CD4-positive, alpha-beta T cell treated with Interleukin-17A for 1 hour (primary cell): ENCODE measurements at places on chromosomes 5 and 9.
A peak's percentile ranks its signal among the peaks of the same experiment; 100 is the strongest.

DNA sequence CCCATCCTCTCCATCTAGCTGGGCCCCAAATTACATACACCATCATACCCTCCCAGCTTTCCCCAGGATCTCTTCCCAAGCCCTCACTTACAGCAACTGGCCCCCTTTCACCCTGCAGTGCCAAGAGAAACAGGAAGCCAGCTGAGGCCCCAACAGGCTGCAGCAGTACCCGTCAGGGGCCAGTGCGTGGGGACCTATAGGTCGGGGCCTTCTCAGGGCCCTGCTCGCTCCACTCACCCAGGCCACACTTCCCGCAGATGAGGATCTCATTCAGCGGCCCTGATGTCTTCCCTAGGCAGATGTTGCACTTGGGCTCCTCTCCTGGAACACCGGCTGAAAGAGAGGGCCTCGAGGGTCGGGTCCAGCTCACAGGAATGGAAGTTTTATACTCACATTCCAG lies 6.8 kb downstream of the PHF19 start:
- DNase-seq: no peak

- peak; percentile 1 for DNase-seq
Measured at GRCh38 chr9:72734631-72735030, 213.2 kb downstream of the TMC1 start.

- DNase-seq: no peak
Measured at GRCh38 chr5:60830581-60831127, 13.4 kb downstream of the ELOVL7 start.

DNA sequence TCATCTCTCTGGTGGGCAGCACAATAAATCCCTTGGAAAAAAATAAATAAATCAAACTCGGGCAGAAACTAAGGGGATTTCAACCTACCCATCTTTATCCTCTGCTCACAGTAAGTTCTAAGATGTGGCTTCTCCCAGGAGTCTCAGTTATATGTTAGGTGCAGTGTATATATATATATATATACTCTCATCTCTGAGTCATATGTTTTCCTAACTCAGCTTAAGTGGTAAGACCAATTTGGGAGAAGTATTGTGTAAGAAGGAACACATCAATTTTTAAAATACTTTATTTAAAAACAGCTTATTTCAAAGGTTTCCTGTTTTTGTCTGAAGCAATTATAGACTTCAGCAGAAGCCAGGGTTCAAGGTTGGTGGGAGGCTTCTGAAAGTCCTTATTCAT lies 20.3 kb upstream of the OSMR start:
- DNase-seq: no peak

DNA sequence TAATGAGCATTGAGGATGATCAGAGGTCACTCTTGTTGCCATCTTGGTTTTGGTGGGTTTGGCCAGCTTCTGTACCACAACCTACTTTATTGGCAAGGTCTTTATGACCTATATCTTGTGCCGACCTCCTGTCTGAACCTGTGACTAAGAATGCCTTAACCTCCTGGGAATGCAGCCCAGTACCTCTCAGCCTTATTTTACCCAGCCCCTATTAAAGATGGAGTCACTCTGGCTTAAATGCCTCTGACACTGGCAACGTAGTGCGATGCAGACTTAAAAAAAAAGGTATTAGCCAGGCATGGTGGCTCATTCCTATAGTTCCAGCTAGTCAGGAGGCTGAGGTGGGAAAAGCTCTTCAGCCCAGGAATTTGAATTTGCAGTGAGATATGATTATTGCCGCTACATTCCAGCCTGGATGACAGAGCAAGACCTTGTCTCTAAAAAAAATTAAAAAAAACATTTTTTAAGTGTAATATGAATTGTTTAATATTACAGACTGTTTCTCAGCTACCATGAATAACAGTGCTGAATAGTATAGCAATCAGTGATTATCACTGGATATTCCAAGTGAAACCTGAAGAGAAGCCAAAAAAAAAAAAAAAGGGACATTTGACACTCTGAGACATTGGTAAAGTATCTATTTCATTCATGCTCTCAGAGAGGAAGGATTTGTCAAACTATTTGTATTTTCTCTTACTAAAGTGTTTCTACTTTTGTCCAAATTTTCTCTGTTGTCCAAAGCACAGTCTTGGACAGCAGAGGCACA lies 18.3 kb upstream of the STOM start:
- no peak for DNase-seq

GRCh38 chr9:20207176-20207575 lies 415.1 kb downstream of the MLLT3 start:
- DNase-seq: no peak

DNA sequence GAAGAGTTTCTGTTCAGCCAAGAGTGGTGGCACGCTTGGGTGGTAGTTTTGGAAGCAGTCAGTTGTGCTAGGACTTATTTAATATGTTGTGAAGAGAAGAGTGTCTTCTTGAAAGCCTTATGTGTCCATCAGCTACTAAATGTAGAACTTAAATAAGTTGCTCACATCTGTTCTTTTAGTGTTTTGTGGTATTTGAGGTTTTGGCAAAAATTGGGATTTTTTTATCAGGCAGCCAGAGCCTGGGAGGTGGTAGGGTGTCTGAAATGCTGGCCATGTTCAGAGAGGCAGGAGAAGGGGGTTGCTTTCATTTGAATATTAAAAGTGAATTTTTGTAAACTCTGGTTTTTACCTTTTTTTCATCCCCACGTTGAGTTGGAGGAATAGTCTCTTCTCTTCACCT lies 24.2 kb upstream of the ZBTB34 start:
- no peak for DNase-seq

DNA sequence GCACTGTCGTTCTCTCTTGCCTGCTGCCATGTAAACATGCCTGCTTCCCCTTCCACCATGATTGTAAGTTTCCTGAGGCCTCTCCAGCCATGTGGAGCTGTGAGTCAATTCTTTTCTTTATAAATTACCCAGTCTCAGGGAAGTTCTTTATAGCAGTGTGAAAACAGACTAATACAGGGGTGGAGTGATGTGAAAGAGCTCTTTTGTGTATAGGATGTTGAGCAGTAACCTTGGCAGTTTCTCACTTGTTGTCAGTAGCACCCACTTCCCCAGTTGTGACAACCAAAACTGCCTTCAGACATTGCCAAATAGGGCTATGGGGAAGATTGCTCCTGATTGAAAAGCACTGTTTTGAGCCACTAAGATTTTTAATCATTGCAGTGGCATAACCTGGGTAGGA lies 552.2 kb upstream of the ZNF462 start:
- DNase-seq: peak; percentile 10
